Globus pallidus (tissue), 1 donor: ENCODE measurements at places on chromosomes 13 and 19.

DNA sequence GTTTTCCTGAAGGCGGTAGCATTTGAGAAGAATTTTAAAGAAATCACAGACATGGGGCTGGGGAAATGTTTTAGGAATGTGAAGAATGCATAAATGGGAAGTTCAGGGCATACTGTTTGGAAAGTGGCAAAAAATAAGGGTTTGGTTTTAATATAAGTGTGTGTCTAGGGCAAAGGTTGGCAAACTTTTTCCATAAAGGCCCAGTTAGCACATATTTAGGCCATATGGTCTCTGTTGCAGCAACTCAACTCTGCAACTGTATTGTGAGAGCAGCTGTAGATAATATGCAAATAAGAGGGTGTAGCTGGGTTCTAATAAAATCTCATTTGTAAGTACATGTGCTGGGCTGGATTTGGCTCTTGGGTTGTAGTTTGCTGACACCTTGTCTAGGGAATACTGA lies 521.9 kb downstream of the DIAPH3 start:
- no peak for DNase-seq

DNA sequence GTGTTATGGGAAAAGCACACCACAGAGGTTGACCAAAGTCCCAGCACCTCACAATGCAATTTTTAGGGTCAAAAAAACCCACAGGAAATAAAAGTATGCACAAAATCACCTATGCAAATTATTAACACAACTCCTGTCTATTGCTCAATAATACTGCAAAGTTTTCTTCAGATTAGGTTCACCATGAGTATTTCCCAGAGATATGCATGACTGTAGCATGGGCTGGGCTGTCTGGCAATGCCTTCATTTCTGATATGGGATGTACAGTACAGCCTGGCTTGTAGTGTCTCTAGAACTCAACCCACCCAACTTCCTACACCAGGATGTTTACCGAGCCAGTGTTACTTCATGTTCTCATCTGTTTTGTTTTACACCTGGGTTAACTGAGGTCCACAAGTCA lies 698.7 kb upstream of the ARGLU1 start:
- no peak for DNase-seq

DNA sequence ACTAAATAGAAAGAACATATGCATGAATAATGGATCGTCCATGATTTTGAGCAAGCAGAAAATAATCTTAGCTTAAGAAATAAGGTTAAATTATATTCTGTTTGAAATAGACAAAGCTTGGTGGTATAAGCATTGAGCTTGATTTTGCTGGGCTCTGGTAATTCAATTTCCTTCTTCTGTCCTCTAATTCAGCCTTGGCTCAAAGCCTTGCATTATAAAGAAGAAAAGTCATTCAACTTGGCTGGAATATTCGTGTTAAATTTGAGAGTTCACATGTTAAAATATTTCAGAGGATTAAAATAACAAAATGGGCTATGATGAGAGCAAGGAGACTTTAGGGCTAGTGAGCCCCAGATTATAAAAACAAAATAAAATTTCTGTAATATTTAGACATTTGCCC lies 415.4 kb upstream of the PCDH20 start:
- DNase-seq = no peak

- DNase-seq = no peak
Observed at GRCh38 chr13:94371855-94372254, 107.6 kb downstream of the DCT start.

- DNase-seq = no peak
Observed at GRCh38 chr19:29567366-29567915, 38.6 kb upstream of the POP4 start.
